ENCODE measurements at places on chromosomes 3 and 15. TPM values are rescaled to one million over a fixed set of nuclear protein-coding genes. Genes with fewer than 3 reads are reported as not detected.

EBLN2 gene
- 15.5 TPM for total RNA-seq

ZNF774 gene
- total RNA-seq = 1.4 TPM

CHST2 gene
- 26.9 TPM for total RNA-seq

ADCY5 gene
- not detected for total RNA-seq

ARL14 gene
- total RNA-seq = not detected

MESP2 gene
- total RNA-seq = not detected

DNA sequence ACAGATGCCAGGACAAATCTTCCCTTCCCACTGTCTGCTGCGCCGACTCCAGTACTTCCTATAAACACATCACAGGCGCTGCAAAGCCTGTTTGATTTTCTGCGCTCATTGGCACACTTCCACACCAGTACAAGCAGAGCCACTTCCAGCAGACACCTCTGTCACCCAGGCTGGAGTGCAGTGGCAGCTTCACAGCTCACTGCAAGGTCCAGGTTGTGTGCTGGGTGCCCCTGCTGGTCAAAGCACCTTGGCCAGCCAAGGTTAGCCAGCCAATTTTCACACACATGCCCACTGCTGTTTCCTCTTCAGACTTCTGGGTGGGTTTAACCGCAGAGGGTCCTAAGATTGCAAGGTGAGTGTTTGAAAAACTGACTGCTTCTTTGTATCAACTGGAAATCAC lies 4.9 kb downstream of the CHDH start:
- DNase-seq = no peak

DNA sequence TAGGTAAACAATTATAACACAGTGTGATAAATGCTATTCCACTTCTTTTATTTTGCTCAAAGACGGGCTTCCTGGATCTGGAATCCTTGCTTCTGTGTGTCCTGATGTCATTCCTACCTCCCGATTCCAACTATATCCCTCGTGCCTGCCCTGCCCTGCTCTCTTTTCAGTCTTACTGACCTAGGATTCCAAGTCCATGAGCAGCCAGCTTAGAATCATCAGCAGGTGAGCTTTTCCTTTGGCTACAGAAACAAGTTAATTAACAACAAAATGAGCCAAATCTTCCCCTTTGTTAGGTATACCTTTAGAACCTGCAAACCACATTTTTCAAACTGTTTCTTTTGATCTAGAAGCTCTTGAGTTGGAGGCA lies 21.9 kb upstream of the KPNA1 start:
- DNase-seq = no peak

DNA sequence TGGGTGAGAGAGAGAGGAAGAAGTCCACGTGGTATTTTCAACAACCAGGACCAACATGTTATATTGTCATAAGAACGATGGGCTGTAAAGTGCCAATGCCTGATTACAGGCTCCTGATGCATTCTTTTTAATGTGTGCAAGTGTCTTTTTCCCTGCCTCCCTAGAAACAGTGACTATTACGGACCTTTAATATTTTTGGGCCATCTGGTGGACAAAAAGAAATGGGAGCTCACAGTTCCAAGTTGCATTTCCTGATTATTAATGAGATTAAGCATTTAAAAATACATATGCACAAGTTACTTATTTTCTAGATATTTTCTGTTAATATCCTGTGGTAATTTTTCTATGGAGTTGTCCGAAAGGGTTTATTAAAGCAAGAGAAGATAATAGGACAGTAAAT lies 530.2 kb downstream of the NR2F2 start:
- DNase-seq = no peak

DNA sequence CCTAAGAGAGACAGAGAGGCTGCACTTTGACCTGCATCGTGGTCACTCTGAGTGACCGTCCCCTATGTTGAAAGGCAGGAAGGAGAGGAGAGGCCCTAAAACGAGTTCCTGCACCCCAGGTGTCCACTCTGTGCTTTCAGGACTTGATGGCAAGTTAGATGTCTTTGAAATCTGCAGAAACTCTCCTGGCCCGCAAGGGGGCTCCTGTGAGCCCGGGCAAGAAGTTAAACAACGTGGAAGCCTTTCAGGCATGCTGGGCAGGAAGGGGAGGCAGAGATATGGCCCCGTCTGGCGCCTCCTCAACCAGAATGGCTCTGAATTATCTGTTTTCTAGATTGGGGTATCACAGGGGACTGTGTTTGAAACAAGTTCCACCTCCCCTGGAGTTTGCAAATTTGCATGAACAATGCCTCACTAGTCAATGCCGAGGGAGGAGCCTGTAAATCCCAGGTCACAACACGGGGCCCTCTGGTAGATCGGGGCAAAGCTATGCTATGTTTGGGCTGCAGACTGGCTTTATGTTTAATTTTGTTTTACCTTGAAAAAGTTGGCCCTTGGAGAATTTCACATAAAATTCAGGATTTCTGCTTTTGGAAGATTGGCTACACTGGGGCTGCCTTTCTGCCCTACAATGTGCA lies 9.8 kb downstream of the CTXND1 start:
- no peak for DNase-seq

DNA sequence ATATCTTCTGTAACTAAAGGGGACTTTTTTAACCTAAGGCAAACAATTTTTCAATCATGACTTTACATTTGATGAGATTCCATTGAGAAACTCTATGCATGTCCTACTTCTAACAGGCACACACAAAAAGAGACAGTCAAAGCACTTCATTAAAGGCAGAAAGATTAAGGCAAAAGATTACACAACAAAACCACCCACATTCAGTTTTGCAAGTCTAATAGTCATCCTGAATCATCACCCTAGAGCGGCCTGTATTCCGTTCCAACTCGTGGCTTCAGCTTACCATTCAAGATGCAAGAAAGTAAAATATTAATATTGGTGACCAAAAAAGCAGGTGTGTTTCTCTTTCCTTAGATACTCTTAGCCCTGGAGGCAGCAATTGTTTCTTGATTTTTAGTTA lies 205.9 kb downstream of the P3H2 start:
- no peak for DNase-seq

DNA sequence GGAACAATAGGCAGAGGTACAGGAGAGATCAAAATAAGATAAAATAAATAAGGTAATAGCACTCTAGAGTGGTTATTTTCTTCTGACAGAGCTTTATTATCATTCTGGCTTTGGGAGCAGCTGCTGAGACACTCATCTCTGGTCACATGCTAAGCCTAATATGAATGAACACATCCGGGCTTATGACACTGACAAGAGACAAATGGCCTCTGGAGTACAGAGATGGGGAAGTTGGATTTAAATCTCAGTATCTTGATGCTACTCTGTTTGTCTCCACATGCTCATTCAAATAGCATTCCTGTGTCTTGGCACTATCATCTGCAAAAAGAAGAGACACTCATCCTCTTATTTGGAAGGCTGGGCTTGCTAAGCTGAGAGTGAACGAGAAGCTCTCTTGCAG lies 55.6 kb downstream of the TMEM45A start:
- DNase-seq = no peak

- no peak for DNase-seq
These were observed 203.9 kb downstream of the MBNL1 start for GRCh38 chr3:152472672-152472954.

DNA sequence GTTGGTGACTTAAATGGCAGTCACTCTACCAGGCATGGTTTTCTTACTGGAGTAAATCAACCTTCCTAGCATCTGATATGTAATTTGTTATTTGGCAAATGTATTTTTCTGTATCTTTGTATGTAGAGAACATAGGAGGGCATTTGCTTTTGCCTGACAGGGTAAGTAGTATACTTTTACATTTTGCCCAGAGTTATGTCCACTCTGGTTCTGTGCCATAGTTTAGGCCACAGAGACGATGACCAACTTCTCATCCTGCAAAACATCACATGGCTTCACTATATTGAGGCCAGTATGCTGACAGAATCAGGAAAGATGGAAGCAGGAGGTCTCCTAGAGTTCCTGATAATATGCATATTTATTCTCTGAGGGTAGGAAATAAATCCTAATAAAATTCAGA lies 23.1 kb upstream of the ULK4 start:
- DNase-seq = no peak

DNA sequence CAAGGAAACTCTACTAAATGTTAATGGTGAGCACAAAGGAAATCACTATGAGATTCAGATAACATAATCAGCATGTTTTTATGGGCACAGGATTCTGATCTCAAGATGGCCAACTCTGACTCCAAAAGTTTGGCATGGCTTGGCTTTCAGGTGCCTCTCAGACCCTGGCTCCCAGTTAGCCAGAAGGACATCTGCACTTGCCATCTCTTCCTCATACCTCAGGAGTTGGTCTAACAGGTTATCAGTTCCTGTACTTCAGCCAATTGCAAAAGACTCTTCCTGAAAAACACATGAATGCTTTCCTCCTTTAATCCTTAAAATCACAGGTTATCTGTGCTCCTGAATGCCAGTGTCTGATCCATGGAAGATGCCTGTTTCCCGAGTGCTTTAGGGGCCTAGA lies 25.0 kb downstream of the TMPRSS7 start:
- no peak for DNase-seq

GRCh38 chr3:188712248-188712924 lies 459.4 kb upstream of the TPRG1 start:
- DNase-seq = no peak

- DNase-seq = no peak
These were observed 80.2 kb downstream of the DPH6 start for GRCh38 chr15:35465783-35466182.

- DNase-seq = no peak
These were observed 121.8 kb downstream of the ADAMTSL3 start for GRCh38 chr15:83775738-83776137.

DNA sequence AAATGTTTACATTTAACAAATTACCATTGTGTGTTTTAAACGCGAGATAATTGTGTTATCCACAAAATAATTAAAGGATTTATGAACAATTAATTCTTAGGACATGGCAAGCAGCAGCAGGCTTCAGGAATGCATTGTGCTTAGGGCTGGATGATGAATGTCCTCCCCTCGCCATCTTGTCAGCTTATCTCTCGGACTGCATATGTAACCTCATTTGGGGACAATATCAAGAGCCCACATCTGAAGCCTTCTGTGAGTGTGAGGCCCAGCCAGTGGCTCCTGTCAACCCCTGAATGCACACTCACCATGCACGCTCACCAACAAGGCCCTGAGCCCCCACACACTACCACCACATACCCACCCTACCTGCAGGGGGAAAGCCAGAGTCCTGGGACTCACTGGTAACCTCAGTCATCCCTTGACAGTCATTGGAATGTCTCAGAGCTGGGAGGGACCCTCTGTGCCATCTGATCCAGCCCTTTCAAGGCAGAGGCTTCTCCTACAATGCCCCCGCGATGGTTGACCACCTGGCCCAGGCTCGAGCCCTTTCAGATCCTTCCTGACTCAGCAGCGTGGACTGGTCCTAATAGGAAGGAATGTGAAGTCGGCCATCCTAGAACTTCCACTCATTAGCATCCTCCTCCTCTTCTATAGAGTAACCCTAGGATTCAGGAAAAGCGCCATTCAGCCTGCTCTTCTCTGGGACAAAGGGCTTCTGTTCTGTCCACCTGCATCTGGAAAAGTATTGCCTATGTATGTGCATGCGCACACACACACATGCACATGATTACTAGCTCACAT lies 38.2 kb downstream of the MRPL46 start:
- DNase-seq = no peak

- no peak for DNase-seq
These were observed 1.8 kb downstream of the SMAD3 start for GRCh38 chr15:67066959-67067853.

DNA sequence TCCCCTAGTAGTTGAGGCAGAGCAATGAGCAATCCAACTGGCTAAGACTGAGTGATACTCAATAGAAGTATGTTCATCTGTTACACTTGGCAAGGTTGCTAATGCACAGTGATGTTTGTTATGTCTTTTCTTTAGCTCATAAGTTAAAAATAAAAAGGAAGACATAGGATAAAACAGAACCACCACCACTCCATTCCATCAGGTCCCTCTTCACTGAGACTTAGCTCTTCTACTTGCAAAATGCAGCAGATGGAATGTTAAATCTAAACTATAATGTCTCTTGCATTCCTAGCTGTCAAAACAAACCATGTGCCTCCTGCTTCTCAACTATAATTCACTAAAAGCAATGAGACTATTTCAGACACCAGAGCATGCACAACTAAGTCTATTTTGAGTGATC lies 265.6 kb upstream of the UBE2E2 start:
- DNase-seq = no peak

- DNase-seq = no peak
These were observed 23.2 kb upstream of the VILL start for GRCh38 chr3:37967260-37967881.

DNA sequence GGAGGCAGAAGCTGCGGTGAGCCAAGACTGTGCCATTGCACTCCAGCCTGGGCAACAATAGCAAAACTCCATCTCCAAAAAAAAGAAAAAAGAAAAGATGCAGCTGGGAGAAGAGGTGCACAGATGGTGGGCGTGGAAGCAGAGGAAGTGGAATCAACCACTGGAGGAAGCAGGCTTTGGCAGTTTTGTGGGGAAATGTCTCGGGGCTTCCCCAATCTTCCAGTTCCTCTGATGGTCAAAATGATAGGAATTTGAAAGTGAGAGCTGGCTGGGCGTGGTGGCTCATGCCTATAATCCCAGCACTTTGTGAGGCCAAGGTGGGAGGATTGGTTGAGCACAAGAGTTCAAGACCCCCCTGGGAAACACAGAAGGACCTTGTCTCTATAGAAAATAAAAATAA lies 48.1 kb upstream of the SMAD3 start:
- DNase-seq = no peak

- no peak for DNase-seq
These were observed 58.8 kb downstream of the ARNT2 start for GRCh38 chr15:80462836-80463512.

GRCh38 chr15:100772478-100772877 lies 107.2 kb upstream of the ALDH1A3 start:
- no peak for DNase-seq

DNA sequence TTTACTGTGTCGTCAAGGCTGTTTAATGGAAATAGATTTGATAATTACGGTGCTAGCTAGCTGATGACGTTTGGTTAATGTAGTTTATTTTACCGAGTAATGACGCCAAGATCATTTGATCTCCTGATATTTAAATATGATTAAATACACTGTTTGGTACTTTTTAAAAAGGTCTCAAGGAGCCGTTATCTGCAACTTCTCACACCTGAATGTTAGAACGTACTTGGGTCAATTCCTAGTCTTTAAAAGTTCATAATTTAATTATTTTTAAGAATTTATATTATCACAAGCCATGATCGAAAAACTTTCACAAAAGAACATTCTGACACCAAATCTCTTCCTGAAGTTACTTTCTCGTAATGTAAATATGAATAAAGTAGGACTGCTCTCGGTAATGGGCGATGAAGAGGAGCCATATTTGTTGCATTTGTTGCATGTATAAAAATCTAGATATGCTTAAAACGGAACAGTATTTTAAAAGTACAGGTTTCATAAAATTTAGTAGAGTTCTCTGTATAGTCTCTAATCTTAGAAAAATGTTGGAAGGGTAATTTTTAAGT lies 16.2 kb upstream of the CHD2 start:
- no peak for DNase-seq

- no peak for DNase-seq
These were observed 452.9 kb upstream of the NECTIN3 start for GRCh38 chr3:110618512-110619226.

Data from natural killer cell treated with Interleukin-12 subunit alpha and Interleukin-12 subunit beta and Interleukin-15 and Interleukin-18, amount 100 ng/mL, for 72 hours (primary cell).